CD4-positive, alpha-beta T cell treated with Interleukin-17A for 1 hour (primary cell): ENCODE measurements at places on chromosomes 7 and 10.

DNA sequence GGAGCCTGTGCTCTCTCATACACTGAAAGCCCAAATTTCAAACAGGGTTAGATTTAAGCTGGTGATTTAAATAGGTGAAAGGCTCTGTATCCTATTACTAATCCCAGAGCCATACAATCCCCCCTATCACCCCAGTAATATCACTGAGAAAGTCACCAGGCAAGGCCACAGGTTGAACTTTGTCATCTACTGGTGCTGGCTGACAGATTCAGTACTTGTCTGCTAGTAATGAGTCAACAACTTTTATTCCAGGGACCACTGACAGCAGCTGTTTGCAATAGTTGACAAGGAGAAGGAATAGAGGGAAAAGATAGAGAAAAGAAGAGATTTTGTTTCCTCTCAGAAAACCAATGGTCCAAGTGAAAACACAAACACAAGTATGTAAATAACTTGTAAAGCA, 10.4 kb downstream of the ASB15 start:
- no peak for DNase-seq

DNA sequence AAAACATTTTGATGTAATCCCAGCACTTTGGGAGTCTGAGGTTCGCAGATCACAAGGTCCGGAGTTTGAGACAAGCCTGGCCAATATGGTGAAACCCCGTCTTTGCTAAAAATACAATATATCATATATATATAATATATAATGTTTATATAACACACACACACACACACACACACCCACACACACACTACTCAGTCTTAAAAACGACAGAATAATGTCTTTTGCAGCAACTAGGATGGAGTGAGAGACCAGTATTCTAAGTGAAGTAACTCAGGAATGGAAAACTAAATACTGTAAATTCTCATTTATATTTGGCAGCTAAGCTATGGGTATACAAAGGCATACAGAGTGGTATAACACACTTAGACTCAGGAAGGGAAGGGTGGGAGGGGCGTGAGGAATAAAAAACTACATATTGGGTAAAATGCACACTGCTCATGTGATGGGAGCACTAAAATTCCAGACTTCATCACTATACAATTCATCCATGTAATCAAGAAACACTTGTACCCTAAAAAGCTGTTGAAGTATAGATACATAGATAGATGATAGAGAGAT, 231.2 kb upstream of the SEMA3A start:
- no peak for DNase-seq

DNA sequence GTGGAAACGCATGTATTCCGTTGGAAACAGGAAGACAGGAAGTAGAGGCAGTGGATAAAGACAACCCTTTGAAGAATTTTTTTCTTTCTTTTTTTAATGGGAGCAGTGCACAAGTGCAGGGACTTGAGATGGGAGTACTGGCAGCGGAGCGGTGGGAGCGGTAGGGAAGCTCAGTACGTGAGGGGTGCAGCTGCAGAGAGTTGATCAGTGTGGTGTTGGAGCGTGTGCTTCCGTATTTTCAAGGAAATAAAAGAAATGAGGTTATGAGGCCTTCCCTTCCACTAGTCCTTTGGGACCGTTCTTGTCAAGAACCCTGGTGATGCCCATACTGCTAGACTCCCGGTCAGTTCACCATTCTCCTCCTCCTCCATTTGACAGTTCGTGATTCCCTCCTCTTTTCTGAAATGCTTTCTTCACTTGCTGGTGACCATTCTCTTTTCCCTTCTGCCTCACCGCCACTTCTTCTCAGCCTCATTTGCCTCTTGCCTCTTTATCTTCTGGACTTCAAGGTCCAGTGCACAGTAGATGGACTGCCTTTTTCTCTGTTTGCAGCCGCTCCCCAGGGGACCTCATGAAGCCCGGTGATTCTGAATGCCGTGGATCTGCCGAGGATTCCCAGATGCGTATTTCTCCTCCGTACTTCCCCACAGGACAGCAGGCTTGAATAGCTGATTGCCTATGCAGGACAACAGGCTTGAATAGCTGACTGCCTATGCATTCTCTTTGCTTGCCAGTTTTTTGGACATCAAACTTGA, 39.1 kb upstream of the TMEM236 start:
- no peak for DNase-seq

DNA sequence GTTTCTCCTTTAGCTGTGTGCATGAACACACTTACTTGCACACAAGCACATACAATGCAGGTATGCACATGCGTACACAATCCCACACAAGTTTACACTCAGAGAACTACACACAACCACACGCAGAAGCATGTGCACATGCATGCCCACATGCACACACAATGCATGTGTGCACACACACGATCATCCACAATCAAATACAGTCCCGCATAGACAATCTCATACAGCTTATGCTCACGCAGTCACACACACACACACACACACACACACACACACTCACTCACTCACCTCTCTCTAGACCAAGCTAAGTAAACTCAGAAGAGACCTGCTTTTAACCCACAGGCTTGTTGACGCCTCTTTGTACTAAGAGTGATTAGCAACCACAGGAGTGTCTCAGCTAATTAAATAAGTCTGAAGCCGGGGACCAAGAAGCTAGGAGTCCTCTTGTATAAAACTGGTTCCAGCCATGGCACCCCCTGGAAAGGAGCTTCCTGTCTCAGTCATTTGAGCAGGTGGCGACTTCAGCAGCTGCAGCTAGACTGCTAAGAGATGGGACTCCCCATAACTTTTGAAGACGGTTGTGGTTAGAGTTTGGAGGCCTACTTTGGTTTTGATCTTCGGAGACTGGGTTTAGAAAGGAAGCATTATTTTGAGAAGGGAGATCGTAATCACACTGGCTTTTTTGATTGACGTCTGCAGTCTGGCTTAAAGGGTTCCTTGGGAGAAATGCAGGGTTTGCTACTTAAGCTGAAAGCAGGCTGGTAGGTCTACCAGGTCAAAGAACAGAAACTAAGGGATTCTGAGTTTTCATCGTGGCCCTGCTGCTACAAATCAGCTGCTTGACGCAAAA, 82.3 kb upstream of the ADRB1 start:
- DNase-seq: peak; percentile 90
